ENCODE measurements at places on chromosomes 11 and 22.

- peak; percentile 22 for DNase-seq
Observed at GRCh38 chr22:39306456-39307361, 12.7 kb downstream of the RPL3 start.

- no peak for DNase-seq
Observed at GRCh38 chr22:26322179-26322905, 106.7 kb upstream of the ASPHD2 start.

- no peak for DNase-seq
Observed at GRCh38 chr11:112625814-112626213, 335.4 kb upstream of the NCAM1 start.

GRCh38 chr11:70688142-70688541, 289.8 kb downstream of the CTTN start:
- DNase-seq: no peak

- no peak for DNase-seq
Observed at GRCh38 chr11:122126024-122126688, 10.1 kb upstream of the BLID start.

DNA sequence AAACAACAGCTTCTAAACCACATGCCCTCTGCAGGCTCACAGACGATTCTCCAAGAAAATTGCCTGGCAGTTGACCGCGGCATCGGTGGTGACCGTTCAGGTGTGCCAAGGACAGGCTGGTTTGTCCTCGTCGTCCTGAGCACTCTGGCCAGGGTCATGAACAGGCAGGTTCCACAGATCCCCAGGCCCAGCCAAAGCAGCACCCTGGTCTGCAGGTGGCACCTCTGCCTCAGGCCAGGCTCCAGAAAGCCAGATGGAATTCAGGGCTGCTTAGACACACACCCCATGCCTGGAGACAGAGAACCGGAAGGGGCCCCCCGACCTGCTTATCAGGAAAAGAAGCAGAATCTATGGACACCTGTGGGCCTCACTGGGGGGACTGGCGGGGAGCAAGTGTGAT, 338.7 kb downstream of the BRD1 start:
- no peak for DNase-seq

DNA sequence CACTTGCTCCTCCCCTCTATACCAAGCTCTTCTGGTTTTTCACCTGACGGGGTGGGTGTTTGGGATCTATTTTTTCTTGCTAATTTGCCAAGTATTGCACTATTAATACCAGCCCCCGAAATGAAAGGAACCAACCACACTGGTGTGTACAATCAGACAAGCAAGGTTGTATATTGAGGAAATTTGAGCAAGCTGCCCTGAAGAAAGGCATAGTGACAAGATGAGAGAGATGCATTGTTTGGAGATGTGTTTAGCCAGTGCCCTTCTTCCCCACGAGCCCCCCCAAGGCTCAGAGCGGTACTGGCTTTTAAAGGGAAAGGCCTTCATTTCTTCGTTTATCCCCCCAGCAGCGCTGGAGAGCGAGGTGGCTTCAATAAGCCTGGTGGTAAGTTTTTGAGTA, 15.2 kb upstream of the GAS2L1 start:
- DNase-seq: no peak

- DNase-seq: no peak
Observed at GRCh38 chr11:19714387-19715363, 2.0 kb downstream of the NAV2 start.

DNA sequence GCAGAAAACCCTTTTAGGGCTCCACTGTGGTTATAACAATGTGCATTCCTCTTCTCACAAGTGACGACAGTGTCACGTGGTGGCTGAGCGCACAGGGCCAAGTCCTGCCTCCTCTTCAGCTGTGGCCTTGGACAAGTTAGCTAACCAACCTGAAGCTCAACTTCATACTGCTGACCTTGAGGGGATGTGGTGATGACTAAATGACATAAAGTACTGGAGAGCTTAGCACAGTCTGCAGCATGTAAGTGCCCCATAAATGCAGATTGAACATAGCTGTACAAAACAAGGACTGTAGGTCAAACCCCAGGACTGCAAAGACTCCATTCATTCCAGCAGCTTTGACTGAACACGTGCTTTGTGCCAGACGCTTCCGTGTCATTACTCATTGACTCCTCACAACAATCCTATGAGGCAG, 20.1 kb upstream of the MRGPRX2 start:
- no peak for DNase-seq

- DNase-seq: no peak
Observed at GRCh38 chr11:3044004-3044403, 13.2 kb downstream of the CARS1 start.

- DNase-seq: no peak
Observed at GRCh38 chr22:29308791-29309262, 2.4 kb downstream of the GAS2L1 start.

GRCh38 chr11:93166194-93166593, 31.6 kb downstream of the SLC36A4 start:
- no peak for DNase-seq

DNA sequence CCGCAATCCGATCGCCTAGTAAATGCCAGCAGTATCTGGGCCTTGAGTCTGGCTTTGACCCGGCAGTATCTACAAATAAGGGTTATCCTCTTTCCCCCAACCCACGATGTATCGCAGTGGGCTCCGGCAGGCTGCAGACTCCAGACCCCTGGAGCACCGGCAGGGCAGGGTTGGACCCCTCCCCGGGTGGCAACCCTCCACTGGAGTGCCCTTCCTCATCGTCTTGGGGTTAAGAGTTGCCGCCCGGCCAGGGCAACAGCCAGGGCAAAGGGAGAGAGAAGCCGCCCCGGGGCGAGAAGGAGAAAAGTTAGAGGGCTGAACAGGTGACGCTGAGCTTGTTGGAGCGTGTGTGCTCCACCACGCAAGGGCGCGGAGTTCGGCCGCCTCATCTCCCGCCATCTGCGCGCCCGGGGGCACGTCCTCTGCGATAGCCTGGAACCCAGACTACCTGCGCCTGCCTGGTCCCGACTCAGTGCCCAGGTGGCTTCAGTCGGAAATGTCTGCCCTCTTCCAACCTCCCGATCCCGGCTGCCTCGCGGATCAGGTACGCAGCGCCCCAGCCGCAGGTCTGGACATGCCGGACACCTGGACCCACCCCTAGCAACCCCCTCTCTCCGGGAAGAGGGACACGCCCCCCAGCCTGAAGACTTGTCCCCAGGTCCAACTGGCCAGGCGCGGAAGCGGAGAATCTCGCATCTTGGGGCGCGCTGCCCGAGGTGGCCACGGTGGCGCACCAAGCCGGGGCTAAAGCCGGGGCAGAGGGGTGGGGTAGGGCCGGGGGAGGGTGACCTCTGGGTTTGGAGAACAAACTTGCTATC, 1.2 kb downstream of the DSCAML1 start:
- no peak for DNase-seq

DNA sequence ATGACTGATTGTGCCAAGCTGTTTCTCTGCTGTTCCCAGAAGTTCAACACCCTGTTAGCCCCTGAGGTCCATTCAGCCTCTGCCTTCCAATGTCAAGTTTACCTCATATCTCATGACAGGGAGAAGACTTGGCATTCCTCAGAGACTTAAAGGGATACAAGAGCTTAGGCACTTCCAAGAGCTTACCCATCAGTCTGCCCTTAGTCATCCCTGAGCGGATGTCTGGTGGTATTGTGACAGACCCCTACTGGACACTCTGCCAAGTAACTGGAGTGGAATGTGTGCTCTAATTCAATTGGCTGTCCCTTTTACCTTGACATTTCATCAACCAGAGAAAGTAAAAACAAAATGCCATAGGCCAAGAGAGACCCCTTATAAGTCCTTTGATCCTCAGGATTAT, 151.5 kb downstream of the AASDHPPT start:
- DNase-seq: no peak

DNA sequence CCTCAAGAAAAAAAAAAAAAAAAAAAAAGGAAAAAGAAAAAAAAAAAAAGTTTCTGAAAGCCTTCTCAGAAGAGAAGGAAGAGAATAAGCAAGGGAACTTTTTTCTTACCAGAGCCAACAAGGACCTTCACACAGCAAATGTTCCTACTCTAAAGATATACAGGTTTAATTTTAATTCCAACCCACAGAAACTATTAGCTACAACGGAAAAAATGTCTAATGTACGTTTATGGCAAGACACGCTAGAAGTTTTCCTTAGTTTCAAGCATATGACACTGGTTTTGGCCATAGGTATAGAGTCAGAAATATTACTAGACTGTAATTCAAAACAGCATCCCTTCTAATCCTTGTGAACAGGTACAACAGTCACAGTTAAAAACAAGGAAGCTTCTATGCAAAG, 120.1 kb downstream of the MRTFA start:
- DNase-seq: no peak

- no peak for DNase-seq
Observed at GRCh38 chr11:86143087-86144030, 74.5 kb upstream of the PICALM start.

DNA sequence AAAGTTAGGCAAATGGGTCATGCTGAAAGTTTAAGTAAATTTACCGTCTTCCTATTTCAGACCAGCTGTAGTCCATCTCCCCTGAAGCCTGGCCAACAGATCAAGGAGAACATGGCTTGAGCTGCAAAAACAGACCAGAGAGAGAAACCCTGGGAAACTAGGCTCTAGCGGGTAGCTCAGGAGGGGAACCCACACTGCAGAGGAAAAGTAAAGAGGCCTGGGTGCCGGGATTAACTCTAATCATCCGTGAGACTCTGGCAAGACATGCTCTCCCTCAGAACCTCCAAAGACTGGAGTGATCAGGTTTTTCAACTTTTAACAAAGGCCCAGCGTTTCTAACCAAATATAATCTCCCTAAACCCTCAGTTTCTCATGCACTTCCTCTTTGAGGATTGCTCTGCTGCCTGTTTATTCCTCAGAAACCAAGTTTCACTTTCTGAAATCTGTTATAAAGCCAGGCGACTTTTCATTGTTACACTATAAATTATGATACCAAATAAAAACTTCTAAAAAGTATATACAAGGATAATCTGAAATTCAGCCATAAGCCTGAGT, 67.5 kb downstream of the GAB2 start:
- no peak for DNase-seq

- DNase-seq: no peak
Observed at GRCh38 chr11:34329876-34330275, 27.9 kb downstream of the ABTB2 start.

DNA sequence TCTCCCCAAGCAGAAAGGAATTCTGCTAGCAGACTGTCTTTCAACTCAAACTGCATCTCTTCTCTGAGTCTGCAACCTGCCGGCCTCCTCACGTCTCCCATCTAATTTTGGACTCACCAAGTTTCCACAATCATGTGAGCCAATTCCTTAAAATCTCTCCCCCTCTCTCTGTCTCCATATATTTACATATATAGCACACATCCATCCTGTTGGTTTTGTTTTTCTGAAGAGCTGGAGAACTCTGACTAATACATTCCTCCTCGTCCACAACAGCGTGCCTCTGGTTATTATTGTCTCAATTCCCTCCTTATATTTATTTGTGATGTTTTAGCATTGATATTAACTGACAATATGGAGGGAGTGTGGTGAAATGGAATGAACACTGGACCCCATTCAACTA, 29.6 kb upstream of the FJX1 start:
- DNase-seq: no peak

GRCh38 chr11:68374531-68374930, 62.1 kb downstream of the LRP5 start:
- no peak for DNase-seq

DNA sequence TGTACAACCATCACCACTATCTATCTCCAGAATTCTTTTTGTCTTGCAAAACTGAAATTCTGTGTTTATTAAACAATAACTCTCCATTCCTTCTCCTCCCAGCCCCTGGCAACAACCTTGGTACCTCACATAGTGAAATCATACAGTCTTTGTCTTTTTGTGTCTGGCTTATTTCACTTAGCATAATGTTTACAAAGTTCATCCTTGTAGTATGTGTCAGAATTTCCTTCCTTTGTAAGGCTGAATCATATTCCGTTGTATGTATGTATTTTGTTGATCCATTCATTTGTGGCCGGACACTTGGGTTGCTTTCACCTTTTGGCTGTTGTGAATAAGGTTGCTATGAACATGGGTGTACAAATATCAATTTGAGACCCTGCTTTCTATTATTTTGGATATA, 243.7 kb upstream of the TBCEL start:
- no peak for DNase-seq

GRCh38 chr11:110249066-110249465, 47.3 kb downstream of the RDX start:
- DNase-seq: no peak

- no peak for DNase-seq
Observed at GRCh38 chr11:134196756-134197155, 27.0 kb downstream of the NCAPD3 start.

GRCh38 chr11:100152766-100153165, 534.3 kb upstream of the ARHGAP42 start:
- no peak for DNase-seq

GRCh38 chr11:126810776-126811175, 189.8 kb downstream of the KIRREL3 start:
- no peak for DNase-seq

- DNase-seq: no peak
Observed at GRCh38 chr11:31809857-31810778, 1.0 kb downstream of the PAX6 start.

- no peak for DNase-seq
Observed at GRCh38 chr22:17105143-17106129, 15.7 kb downstream of the TMEM121B start.

DNA sequence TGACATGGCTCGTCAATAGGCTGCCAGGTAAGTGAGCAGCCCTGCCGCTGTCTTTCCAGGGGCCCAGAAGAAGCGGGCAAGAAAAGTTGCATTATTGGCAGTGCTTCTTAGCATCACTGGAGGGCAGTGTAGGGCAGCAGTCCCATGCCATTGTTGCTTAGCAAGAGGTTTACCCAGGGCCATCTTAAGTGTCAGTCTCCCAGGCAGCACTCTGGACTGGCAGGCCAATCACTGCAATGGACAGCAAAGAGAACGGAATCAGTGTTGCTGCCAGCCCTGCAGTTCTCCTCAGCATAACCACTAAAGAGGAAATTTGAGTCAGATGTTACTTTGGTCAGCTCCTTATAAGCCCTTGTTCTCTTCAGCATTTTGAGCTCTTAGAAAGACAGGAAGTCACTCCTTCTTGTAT, 13.4 kb upstream of the GRK2 start:
- DNase-seq: no peak
